ENCODE measurements at places on chromosomes 1 and 21. TPM values are rescaled to one million over a fixed set of nuclear protein-coding genes. Genes with fewer than 3 reads are reported as not detected.

The BACE2 gene
- 19.1 TPM for total RNA-seq

The SORT1 gene
- 27.3 TPM for total RNA-seq

The BEST4 gene
- 0.12 TPM for total RNA-seq

The GJB5 gene
- not detected for total RNA-seq

The SRSF10 gene
- 114 TPM for total RNA-seq

The LRRC39 gene
- total RNA-seq: 26.4 TPM

The RBM11 gene
- total RNA-seq: 8.7 TPM

The LENEP gene
- total RNA-seq: not detected

The VWA1 gene
- total RNA-seq: 32.1 TPM

The TRAF3IP3 gene
- 2.0 TPM for total RNA-seq

The HSPA6 gene
- total RNA-seq: 2.4 TPM

The SLC25A34 gene
- total RNA-seq: 11.7 TPM

The F11R gene
- total RNA-seq: 99.1 TPM

The LCE2C gene
- not detected for total RNA-seq

The SPRR2B gene
- total RNA-seq: not detected

The BOLA1 gene
- total RNA-seq: 28.5 TPM

The ZMYND12 gene
- 1.7 TPM for total RNA-seq

The C1orf50 gene
- total RNA-seq: 2.3 TPM

The AGBL4 gene
- total RNA-seq: 0.78 TPM

The GOLT1A gene
- total RNA-seq: not detected

The KLHDC8A gene
- total RNA-seq: 46.9 TPM

The OR2L3 gene
- not detected for total RNA-seq

The GJA5 gene
- total RNA-seq: 3.2 TPM

The MARK1 gene
- total RNA-seq: 3.8 TPM

The OVAAL gene
- total RNA-seq: not detected

The FABP3 gene
- 59.2 TPM for total RNA-seq

The DHRS3 gene
- 66.3 TPM for total RNA-seq

The VSIG8 gene
- total RNA-seq: not detected

The KCNK1 gene
- 1.8 TPM for total RNA-seq

All from adrenal gland (tissue), 19 donors.